ENCODE measurements at places on chromosomes 2 and 18.

DNA sequence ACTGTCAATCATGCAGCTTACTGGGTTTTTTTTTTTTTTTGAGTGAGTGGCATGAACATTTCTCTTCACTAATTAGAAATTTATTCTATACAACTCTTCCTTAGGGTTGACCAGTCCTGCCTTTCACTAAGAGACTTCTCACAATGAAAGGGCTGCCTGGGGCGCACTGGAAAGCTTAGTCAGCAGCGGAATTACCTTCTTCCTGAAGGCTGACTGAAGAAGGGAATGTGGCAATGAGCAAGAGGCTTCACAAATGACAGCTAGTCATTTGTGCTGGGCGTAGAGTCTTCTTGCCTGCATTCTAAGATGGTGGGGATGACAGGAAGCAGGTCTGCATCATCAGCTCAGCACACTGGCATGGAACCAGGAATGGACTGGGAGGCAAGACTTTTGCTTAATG is 15.6 kb upstream of the SCN3A start:
- DNase-seq: no peak

GRCh38 chr2:118851650-118852049 is 4.2 kb upstream of the EN1 start:
- no peak for DNase-seq

- DNase-seq: no peak
These were observed 40.6 kb downstream of the GPD2 start for GRCh38 chr2:156476850-156477206.

- DNase-seq: no peak
These were observed 43.9 kb downstream of the CROCC2 start for GRCh38 chr2:240949791-240950705.

- DNase-seq: peak; percentile 34
These were observed 32.0 kb downstream of the XDH start for GRCh38 chr2:31382452-31383120.

DNA sequence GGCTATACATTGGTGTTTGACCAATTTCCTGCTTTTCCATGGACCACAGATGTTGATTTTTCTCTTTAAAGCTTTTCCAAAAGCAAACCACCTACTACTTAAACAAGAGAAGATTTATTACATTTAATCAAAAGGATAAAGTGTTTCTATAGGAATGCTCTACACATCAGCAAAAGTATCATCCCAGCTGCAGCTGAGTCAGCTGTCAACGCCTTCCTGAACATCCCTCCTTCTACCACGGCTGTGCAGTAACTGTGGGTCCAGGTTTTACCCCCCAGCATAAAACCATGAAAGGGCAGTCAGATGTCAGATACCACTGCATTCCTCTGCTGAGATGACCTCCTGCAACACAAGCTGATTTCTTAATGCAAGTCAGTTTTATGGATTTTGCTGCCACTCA is 524.5 kb upstream of the MEX3C start:
- no peak for DNase-seq

GRCh38 chr2:165766326-165766927 is 27.6 kb downstream of the GALNT3 start:
- DNase-seq: no peak

- DNase-seq: no peak
These were observed 788 bp downstream of the USP14 start for GRCh38 chr18:159037-159652.
